ENCODE measurements at places on chromosomes 11 and 22. TPM values are rescaled to one million over a fixed set of nuclear protein-coding genes. Genes with fewer than 3 reads are reported as not detected.

DAGLA gene
- total RNA-seq = 2.4 TPM

TMEM191B gene
- total RNA-seq = not detected

OR8A1 gene
- not detected for total RNA-seq

OR5A1 gene
- total RNA-seq = not detected

CHRM1 gene
- not detected for total RNA-seq

TCN1 gene
- total RNA-seq = not detected

HSPA8 gene
- total RNA-seq = 2,219 TPM

MS4A3 gene
- not detected for total RNA-seq

PANX3 gene
- not detected for total RNA-seq

SEC14L2 gene
- 18.2 TPM for total RNA-seq

MYBPC3 gene
- total RNA-seq = not detected

C11orf16 gene
- not detected for total RNA-seq

TBC1D10A gene
- total RNA-seq = 18.0 TPM

C11orf65 gene
- total RNA-seq = 1.5 TPM

PATE2 gene
- total RNA-seq = 0.13 TPM

PHF21B gene
- not detected for total RNA-seq

MUC5AC gene
- total RNA-seq = not detected

GAL gene
- total RNA-seq = not detected

PLEKHA7 gene
- 0.65 TPM for total RNA-seq

OR52H1 gene
- total RNA-seq = 0.65 TPM

CALCB gene
- total RNA-seq = not detected

C22orf23 gene
- total RNA-seq = 0.43 TPM

BSX gene
- total RNA-seq = not detected

KDELR3 gene
- 172 TPM for total RNA-seq

KCNK4 gene
- total RNA-seq = 0.11 TPM

IFITM10 gene
- 5.5 TPM for total RNA-seq

DCDC1 gene
- 1.6 TPM for total RNA-seq

GPR83 gene
- total RNA-seq = not detected

SLC6A5 gene
- not detected for total RNA-seq

BDNF gene
- total RNA-seq = 5.0 TPM

ZNF214 gene
- 9.1 TPM for total RNA-seq

LARGE1 gene
- 12.2 TPM for total RNA-seq

LRRC56 gene
- 0.54 TPM for total RNA-seq

KRTAP5-1 gene
- total RNA-seq = not detected

WT1 gene
- total RNA-seq = not detected

TRIM49 gene
- not detected for total RNA-seq

SHISAL1 gene
- 47.0 TPM for total RNA-seq

PDHX gene
- 33.3 TPM for total RNA-seq

OLFML1 gene
- total RNA-seq = 1.3 TPM

ZBTB16 gene
- total RNA-seq = 1.8 TPM

SCUBE2 gene
- 4.8 TPM for total RNA-seq

PANX2 gene
- 0.11 TPM for total RNA-seq

FAM227A gene
- total RNA-seq = 3.1 TPM

ETS1 gene
- 61.7 TPM for total RNA-seq

OR51I1 gene
- not detected for total RNA-seq

C11orf42 gene
- not detected for total RNA-seq

IL10RA gene
- total RNA-seq = 0.78 TPM

SLC15A3 gene
- 10.8 TPM for total RNA-seq

OR52I2 gene
- not detected for total RNA-seq

OR52I1 gene
- not detected for total RNA-seq

ABCC8 gene
- 0.26 TPM for total RNA-seq

SLC22A9 gene
- total RNA-seq = not detected

NLRP14 gene
- total RNA-seq = 0.13 TPM

RCE1 gene
- 9.1 TPM for total RNA-seq

MMP11 gene
- 3.9 TPM for total RNA-seq

C1QTNF4 gene
- total RNA-seq = 0.22 TPM

SYCE3 gene
- total RNA-seq = not detected

GAS2 gene
- total RNA-seq = 0.65 TPM

PVALB gene
- total RNA-seq = not detected

UBQLNL gene
- 0.65 TPM for total RNA-seq

Measured in articular chondrocyte of knee joint (primary cell).